Non-pigmented ciliary epithelial cell (primary cell): ENCODE measurements at places on chromosomes 7 and 10.

GRCh38 chr7:98130959-98131358 is 24.3 kb downstream of the LMTK2 start:
- no peak for DNase-seq

DNA sequence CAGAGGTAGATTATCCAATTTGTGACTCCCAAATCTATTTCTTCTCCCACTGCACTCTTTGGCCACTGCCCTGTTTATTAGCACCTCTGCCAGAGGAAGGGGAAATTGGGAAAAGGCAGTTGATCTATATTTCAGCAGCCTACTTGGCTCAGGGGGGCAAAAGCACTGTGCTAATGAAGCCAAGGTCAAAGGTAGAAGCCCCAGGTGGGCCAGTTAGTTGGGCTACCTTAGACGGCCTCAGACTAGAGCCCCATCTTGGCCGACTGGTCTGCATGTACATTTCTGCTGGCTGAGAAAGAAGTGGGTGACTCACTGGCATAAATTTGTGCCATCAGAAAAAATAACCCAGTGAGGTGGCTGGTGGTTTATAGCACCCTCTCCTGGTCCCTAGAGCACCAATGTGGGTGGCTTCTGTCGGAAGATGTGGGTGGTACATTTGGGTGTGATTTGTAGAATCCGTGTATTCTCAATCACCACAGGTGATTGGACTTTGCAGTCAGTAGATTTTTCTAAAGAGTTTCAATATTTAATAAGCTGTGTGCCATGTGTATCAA is 293.3 kb upstream of the MKI67 start:
- no peak for DNase-seq

- no peak for DNase-seq
Observed at GRCh38 chr7:28364082-28364481, 48.2 kb upstream of the CREB5 start.

- no peak for DNase-seq
Observed at GRCh38 chr7:139573871-139574270, 50.4 kb downstream of the CLEC2L start.

DNA sequence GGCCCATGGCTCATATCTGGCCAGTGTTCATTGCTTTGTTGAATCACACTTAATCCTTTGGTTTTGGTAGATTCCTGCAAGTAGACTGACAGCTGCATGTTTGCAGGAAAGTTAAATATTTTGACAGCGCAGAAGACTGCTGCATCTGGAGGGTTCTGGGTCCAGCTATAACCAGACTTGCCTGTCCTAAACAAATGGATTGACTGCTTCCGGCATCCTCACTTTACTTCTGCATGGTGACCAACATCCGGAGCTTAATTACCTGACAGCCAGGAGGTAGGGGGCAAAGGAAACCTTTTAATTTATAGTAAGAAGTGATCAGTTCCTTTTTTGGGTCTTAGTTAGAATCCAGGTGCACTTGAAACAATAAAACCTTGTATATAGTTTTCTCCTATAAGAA is 263.3 kb downstream of the SNX10 start:
- no peak for DNase-seq

GRCh38 chr10:12826800-12827372 is 174.6 kb downstream of the CCDC3 start:
- DNase-seq, result no peak

DNA sequence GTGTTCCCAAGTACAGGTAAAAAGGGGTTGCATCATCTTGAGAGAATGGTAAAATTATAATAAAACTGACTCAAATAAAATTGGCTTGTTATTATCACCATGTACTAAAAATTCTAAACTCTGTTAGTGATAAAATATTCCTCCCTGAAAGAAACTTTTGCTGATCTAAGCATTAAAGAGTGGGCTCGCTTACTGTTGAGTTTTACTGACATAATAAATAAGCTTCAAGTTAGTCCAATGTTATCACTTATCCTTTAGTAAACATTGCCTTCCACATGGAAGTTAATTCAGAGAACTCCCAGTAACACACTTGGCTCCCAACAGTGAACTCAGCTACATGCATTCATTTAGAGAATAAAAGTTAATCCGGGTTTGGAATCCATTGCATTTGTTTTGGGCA is 456.4 kb downstream of the PLXDC2 start:
- no peak for DNase-seq

GRCh38 chr10:89219513-89220218 is 12.5 kb upstream of the CH25H start:
- no peak for DNase-seq

DNA sequence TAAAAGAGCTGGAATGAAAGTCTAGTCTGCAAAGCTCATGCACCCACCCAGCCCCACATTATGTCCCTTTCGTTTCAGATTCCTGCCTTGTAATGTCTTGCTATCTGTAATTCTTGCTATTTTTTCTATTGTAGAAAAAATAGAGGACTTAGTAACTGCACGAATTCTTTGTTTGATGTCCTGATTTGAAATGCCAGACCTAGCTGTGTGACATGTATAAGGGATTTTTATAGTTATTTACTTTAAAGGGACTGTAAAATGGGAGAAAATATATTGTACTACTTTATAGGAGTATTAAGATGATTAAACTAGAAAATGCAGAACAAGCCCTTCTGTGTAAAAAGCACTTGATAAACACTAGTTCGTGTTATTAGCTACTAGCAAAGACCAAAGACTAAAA is 32.4 kb downstream of the TARP start:
- DNase-seq, result no peak

GRCh38 chr7:144529269-144529926 is 125.9 kb upstream of the NOBOX start:
- DNase-seq, result no peak

DNA sequence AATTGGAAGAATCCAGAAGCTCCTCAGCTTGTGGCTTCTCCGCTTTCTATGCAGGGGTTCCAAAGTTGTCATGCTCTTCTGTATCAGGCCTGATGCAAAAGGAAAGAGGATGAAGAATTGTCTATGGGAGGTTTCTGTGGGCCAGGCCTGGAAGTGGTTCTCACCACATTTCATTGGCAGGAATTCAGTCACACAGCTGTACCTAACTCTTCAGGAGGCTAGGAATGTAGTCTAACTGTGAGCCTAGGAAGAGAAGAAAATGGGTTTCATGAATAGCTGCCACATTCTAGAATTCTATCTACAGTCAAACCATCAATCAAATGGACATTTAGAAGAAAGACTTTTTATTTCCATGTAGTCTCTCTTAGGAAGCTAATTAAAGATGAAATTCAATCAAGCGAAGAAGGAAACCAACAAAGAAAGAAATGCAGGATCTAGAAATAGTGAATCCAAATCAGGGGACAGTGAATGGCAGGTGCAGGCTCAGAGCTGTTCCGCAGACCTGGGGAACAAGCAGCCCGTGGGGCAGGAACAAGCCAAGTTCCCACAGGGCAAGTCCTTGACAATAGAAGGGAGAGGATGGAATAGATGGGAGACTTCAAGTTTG is 25.4 kb upstream of the USP6NL start:
- no peak for DNase-seq

- DNase-seq, result no peak
Observed at GRCh38 chr7:103396471-103396870, 49.0 kb downstream of the PSMC2 start.

- no peak for DNase-seq
Observed at GRCh38 chr7:158110661-158111048, 477.0 kb downstream of the PTPRN2 start.

- DNase-seq, result no peak
Observed at GRCh38 chr10:72638586-72639440, 12.9 kb upstream of the MICU1 start.

GRCh38 chr10:73519336-73519735 is 23.5 kb upstream of the PPP3CB start:
- DNase-seq, result no peak

DNA sequence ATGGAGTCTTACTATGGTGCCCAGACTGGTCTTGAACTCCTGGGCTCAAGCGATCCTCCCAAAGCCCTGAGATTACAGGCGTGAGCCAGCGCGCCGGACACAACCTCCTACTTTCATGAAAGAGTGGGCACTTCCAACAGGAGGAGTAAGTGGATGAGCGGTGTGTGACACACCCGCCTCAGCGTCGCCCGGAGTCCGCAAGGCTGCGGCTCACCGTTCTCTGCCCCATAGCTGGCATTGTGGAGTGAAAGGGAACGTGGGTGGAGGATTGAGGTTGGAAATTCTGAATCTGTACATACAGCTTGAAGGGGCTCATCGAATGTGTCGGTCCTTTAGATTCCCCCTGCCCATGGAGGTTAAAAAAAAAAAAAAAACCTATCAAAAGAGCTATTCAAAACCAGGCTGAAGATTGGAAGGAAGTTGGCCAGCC is 524 bp upstream of the PRXL2A start:
- DNase-seq, result no peak

DNA sequence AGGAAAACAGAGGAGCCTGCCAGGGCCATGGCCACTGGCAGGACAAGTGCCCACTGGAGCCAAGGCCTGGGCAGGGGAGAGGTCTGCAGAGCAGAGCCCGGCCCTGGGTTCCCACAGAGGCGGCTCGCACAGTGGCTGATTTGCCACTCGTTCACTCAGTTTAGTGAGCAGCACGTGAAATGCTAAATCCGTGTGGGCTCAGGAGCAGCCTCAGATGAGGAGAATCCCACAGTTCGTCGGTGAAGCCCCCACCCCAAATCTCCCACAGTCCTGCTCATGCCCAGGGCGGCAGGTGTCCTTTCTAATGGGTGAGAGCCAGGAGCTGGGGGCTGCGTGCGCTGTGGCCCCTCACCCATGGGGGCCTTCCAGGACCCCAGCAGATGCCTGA is 107.7 kb upstream of the FAM20C start:
- DNase-seq, result no peak

GRCh38 chr10:132413226-132414205 is 16.5 kb downstream of the PWWP2B start:
- no peak for DNase-seq

- no peak for DNase-seq
Observed at GRCh38 chr7:21059069-21059468, 272.4 kb upstream of the SP8 start.

DNA sequence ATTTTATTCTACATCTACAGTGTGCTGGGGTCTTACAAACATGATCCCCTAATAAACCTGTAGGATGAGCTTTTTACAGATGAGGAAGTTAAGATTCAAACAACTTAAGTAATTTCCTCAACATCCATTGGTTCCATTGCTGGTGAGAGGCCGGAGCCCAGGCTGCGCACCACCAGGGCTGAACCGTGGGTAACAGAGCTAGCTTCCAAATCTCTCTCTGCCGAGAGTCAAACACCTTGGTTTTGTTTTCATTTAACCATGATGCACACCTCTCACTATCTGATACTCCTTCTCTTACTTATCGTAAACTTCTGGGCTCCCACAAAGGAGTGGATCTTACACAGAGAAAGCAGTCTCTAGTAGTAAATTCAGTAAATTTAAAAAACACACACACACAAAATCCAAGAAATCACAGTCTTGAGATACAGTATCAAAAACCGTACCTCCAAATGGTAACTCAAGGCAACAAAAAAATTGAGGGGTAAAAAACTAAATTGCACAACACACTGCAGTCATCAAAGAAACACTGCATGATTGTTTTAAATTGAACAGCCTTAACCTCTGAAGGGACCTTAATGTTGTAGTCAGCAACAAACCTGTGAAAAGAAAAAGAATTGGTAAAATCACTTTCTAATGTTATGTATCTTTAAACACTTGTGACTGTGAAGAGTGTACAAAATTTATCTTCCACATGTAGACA is 20.5 kb downstream of the SGMS1 start:
- DNase-seq, result no peak

GRCh38 chr7:511476-512145 is 8.0 kb downstream of the PDGFA start:
- DNase-seq, result no peak

DNA sequence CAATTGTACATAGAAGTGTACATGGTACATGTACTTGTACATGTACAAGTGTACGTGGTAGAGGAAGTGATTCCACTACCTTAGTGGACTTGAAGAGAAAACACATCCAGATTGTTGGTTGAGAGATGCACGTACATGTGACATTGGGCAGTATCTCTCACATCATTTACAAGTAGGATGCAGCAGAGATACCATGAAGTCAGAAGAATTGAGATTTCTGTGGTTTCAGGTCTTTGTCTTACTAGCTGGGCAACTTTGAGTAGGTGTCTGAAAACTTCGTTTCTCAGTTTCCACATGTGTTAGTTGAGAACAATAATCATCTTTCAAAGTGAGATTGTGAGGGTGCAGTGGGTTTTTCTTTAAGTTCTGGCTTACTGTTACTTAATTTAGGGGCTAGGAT is 21.5 kb downstream of the CLDN12 start:
- DNase-seq, result no peak

- DNase-seq, result peak; percentile 10
Observed at GRCh38 chr10:18737236-18737635, 78.0 kb downstream of the ARL5B start.

- DNase-seq, result no peak
Observed at GRCh38 chr7:123260428-123260960, 60.7 kb upstream of the SLC13A1 start.

DNA sequence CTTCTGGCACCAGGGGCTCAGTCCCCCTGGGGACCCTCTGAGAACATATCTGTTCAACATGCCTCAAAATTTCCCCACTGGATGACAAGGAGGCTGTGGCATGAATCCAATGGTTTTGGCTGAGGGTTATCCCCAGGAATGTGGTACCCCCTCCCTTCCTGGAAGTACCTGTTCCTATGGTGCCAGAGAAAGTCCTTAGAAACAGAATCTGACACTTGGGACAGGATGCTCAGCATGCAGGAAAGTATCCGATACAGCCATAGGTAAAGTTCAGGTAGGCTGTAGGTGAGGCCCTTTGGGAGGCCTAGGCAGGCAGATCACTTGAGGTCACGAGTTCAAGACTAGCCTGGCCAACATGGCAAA is 42.7 kb upstream of the A1CF start:
- no peak for DNase-seq

- no peak for DNase-seq
Observed at GRCh38 chr10:32976338-32976737, 18.3 kb upstream of the ITGB1 start.

DNA sequence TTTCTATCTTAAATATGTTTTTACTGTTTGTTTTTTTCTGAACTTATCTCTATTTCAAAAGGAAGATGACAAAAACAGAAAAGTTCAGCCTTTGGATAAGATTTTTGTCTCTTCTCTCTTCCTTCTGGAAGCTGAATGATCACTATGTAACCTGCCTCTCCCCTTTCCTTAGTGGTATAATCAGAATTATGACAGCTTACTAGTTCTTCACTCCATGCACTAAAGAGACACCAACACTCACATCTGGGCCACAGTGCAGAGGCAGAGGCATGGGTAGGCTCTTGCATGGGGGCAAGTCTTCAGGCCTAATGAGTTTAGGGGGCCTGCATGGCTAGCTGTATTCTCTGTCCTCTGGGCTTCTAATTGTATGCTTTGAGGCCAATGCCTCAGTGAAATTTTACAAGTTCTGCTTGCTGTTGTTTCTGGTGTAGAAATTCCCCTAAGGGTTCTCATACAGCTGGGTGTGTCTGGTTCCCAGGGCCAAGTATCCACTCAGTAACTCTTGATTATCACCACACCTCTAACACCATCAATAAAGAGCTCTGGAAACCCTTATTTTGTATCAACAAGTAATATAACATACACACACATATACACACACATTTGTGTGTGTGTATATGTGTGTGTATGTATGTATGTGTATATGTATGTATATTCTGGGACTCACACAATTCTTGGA is 96.8 kb upstream of the POM121L12 start:
- DNase-seq, result no peak

GRCh38 chr7:129980667-129981066 is 27.9 kb upstream of the UBE2H start:
- DNase-seq, result no peak
